ENCODE measurements at places on chromosomes 5 and 9.

DNA sequence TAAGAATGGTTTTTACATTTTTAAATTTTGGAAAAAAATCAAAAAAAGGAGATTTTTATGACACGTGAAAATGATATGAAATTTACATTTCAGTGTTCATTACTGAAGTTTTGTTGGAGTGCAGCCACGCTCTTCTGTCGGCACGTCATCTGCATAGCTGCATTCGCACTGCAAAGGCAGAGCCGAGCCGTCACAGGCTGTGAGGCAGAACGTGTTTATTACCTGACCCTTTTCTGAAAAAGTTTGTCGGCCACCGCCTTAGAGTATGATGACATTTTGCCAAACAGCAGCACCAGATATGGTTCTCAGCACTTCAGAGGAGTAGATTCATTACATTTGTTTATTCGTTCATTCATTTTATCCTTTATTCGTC, 24.1 kb downstream of the HRH2 start:
- no peaks in the 10 kb centered on the region for H3K36me3 ChIP-seq
- no peak overlapping the region for H3K4me3 ChIP-seq
- H3K27ac ChIP-seq: no peak overlapping the region
- peaks cover 5% of the 10 kb centered on the region for H3K4me1 ChIP-seq
- DNase-seq: no peak

- H3K27ac ChIP-seq: no peak overlapping the region
- H3K4me3 ChIP-seq: no peak overlapping the region
- H3K4me1 ChIP-seq: no peaks in the 10 kb centered on the region
- H3K36me3 ChIP-seq: no peaks in the 10 kb centered on the region
These were observed 11.2 kb upstream of the COL5A1 start for GRCh38 chr9:134630393-134630790.

- H3K27ac ChIP-seq: no peak overlapping the region
- H3K4me3 ChIP-seq: peak overlapping the region; percentile 43
- H3K27me3 ChIP-seq: no peaks in the 10 kb centered on the region
These were observed 165.1 kb downstream of the PLK2 start for GRCh38 chr5:58294598-58295305.

DNA sequence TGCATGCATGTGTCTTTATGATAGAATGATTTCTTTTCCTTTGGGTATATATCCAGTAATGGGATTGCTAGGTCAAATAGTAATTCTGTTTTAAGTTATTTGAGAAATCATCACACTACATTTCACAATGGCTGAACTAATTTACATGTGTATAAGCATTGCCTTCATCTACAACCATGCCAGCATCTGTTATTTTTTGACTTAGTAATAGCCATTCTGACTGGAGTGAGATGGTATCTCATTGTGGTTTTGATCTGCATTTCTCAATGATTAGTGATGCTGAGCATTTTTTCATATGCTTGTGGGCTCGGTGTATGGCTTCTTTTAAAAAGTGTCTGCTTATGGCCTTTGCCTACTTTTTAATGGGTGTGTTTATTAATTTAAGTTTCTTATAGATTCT, 102.3 kb upstream of the CCDC112 start:
- no peak overlapping the region for H3K4me3 ChIP-seq
- no peak overlapping the region for H3K27ac ChIP-seq
- H3K36me3 ChIP-seq: no peaks in the 10 kb centered on the region
- peaks cover 3% of the 10 kb centered on the region for H3K4me1 ChIP-seq

DNA sequence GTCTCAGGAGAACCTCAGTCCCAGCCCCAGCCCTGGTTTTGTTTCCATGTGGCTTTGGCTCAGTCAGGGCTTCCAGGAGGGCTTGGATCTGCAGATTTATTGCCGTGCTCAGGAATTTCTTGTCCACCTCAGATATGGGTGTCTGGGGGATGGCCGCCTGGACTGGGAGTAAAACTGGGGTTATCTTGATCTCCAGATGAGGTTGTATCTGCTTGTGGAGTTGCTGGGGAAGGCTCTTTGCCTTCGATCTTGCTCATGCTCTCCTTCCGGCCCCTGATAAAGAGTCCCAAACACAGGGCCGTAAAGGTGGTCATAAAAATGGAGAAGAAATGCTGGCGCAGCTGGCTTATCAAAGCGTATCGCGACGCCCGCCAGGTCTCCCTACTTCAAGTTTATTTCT, 17.8 kb upstream of the PITX1 start:
- H3K4me1 ChIP-seq: no peaks in the 10 kb centered on the region
- H3K36me3 ChIP-seq: no peaks in the 10 kb centered on the region
- H3K4me3 ChIP-seq: no peak overlapping the region
- peaks cover 61% of the 10 kb centered on the region for H3K27me3 ChIP-seq

GRCh38 chr5:112419164-112419985, at the start of gene EPB41L4A:
Gene EPB41L4A (minus strand): TSS chr5:112419277. CDS start chr5:112419039, 238 bp downstream.
- peaks cover 11% of the 10 kb centered on the region for H3K4me1 ChIP-seq
- H3K4me3 ChIP-seq: peak within 1 kb of the TSS; percentile 95
- H3K27ac ChIP-seq: peak within 1 kb of the TSS; percentile 83
- DNase-seq: no peak

DNA sequence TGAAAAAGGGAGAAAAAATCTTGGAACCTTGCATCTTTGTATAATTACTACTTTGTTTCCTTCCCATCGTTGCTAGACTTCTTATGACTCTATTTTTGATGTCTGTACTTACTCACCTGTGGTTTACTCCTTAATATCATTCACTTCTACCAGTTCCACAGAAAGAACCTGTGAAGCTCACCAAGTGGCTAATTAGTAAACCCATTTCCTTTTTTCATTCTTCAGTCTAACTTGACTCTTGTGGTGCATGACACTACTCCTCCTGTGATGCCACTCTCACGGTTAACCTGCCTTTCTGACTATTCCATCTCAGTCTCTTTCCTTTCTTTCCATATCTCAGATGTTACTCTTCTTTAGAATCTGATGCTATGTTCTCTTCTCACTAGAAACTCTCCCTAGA, 14.6 kb downstream of the RECK start:
- H3K36me3 ChIP-seq: no peaks in the 10 kb centered on the region
- no peak for DNase-seq
- H3K27me3 ChIP-seq: no peaks in the 10 kb centered on the region

- no peak for DNase-seq
- H3K4me3 ChIP-seq: no peak overlapping the region
- no peaks in the 10 kb centered on the region for H3K27me3 ChIP-seq
These were observed 294.0 kb upstream of the EFNA5 start for GRCh38 chr5:107964722-107965121.

DNA sequence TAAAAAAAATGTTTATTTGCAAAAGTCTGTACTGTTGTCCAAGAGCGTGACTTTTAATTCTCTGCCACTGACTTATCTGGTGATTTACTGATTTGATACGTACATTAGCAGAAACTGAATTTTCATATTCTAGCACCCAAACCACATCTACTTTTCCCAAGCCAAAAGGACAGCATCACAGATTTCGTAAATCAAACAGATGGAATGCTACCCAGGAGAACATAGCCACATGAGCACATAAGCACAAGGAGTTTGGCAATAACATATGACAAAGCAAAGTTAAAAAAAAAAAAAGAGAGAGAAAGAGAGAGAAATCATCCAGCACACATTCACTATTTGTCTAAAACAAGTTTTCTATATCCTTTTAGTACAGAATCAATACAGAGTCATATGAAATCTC, 83.7 kb downstream of the HINT1 start:
- peaks cover 9% of the 10 kb centered on the region for H3K4me1 ChIP-seq
- no peak for DNase-seq
- no peak overlapping the region for H3K4me3 ChIP-seq
- H3K36me3 ChIP-seq: no peaks in the 10 kb centered on the region

DNA sequence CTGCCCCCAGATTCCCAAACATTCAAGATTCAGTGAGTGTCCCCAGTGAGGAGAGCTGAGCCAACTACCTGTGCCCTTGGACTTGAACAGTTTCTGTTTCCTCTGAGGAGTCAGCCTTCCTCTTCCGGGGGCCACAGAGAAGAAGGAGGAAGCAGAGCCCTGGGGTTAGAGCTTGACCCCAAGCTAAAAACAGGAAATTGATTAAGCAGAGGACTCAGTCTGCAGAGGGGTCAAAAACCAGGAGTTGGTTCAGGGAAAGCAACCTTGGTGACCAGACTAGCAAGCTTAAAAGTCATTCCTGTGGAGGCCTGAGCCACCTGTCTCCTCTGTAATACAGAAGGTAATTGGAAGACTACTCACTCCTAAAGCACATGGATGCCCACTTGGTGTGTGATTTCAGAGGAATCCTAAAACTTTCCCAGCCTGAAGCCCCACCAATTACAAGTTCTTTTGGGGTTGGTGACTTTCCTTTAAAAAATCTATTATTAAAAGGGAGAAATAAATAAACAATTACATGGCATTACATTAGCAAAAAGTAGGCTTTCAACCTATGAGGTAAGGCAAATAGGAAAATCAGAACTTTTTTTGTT, 64.2 kb upstream of the SELENOP start:
- DNase-seq: no peak
- H3K27me3 ChIP-seq: peaks cover 8% of the 10 kb centered on the region
- H3K4me3 ChIP-seq: peak overlapping the region; percentile 9
- peaks cover 9% of the 10 kb centered on the region for H3K4me1 ChIP-seq
- no peaks in the 10 kb centered on the region for H3K36me3 ChIP-seq
- H3K27ac ChIP-seq: peak overlapping the region; percentile 75

DNA sequence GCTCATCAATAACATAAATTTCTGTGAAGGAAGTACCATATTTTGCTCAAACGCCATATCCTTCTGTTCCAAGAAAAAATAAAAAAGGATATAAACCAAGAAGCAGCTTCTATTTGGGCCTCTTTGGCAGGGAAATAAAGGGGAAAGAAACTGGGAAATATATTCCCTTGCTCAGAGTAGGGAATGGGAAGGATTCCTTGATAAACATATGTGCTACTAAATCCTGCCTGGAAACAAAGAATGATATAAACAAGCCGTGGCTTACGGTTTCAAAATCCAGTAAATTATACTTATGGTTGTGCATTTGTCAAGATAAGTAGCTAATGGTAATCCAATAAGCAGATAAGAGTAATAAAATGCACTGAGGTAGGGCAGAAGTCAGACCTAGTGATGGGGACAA, 481.6 kb downstream of the NTRK2 start:
- no peaks in the 10 kb centered on the region for H3K4me1 ChIP-seq
- H3K27me3 ChIP-seq: peaks cover 36% of the 10 kb centered on the region
- DNase-seq: no peak
- no peaks in the 10 kb centered on the region for H3K36me3 ChIP-seq
- no peak overlapping the region for H3K27ac ChIP-seq

DNA sequence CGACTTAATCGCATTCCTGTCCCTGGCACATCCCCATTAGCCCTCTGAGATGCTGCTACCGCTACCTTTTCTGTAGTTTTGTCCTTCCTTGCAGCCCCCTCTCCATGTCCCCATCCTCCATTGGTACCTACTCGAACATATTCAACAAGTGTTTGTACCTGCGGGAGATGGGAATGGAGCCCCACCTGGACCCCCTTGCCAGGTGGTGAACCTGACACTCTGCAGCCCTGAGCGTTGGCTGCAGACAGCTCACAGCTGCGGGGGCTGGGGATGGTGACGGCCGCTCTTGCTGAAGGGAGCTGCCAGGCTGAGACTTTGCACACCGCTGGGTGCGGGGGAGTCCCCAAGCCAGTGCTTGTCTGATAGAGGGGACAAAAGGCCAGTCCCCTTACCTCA, 96.3 kb upstream of the DAP start:
- no peak overlapping the region for H3K4me3 ChIP-seq
- peaks cover 15% of the 10 kb centered on the region for H3K27me3 ChIP-seq
- no peak for DNase-seq
- no peaks in the 10 kb centered on the region for H3K36me3 ChIP-seq
- no peak overlapping the region for H3K27ac ChIP-seq

GRCh38 chr5:180829726-180830125, 27.1 kb upstream of the MGAT1 start:
- peak overlapping the region; percentile 97 for H3K27ac ChIP-seq
- peaks cover 10% of the 10 kb centered on the region for H3K36me3 ChIP-seq
- H3K4me3 ChIP-seq: peak overlapping the region; percentile 99
- H3K27me3 ChIP-seq: no peaks in the 10 kb centered on the region

GRCh38 chr5:337563-338130, 16.1 kb downstream of the AHRR start:
- peaks cover 23% of the 10 kb centered on the region for H3K27me3 ChIP-seq
- H3K36me3 ChIP-seq: peaks cover 5% of the 10 kb centered on the region
- H3K4me1 ChIP-seq: peaks cover 27% of the 10 kb centered on the region

DNA sequence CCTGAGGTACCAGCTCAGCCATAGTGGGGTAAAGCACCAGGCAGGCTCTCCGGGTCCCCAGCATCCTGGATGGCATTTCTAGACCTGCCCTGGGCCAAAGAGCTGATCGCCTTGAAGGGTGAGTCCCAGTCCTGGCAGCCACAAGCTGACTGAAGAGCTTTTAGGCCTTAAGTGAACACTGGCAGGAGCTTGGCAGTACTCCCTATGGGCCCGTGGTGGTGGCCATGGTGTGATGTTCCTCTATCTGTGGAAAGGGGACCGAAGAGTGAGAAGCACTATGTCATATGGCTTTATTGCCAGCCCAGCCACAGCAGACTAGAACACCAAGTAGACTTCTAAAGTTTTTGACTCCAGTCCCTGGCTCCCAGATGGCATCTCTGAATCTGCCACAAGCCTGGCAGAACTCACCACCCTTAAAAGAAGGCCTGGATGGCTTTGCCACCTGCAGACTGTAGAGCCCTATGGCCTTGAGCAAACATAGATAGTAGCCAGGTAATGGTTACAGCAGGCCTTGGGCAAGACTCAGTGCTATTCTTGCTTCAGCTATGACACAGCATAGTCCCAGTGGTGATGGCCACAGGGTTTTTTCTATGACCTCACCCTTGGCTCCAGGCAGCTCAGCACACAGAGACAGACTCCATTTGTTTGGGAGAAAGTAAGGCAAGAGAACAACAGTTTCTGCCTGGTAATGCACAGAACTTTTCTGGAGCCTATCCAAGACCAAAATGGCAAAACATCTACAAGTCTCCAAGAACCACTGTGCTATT, 801.5 kb upstream of the DMAC1 start:
- no peak for DNase-seq
- no peak overlapping the region for H3K4me3 ChIP-seq
- H3K27me3 ChIP-seq: no peaks in the 10 kb centered on the region
- no peaks in the 10 kb centered on the region for H3K4me1 ChIP-seq

DNA sequence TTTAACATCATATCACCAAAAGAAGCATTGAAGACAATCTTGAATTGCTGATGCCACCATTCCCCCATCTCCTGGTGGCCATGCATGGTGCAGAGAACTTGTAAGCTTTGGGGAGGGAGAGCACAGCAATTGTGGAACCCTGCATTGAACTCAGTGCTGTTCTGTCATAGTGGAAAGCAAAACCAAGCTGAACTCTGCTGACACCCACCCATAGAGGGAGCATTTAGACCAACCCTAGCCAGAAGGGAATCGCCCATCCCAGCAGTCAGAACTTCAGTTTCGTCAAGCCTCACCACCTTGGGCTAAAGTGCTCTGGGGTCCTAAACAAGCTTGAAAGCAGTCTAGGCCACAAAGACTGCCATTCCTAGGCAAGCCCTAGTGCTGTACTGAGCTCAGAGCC, 37.4 kb upstream of the RUSC2 start:
- no peak for DNase-seq
- peaks cover 55% of the 10 kb centered on the region for H3K27me3 ChIP-seq
- H3K4me1 ChIP-seq: no peaks in the 10 kb centered on the region
- H3K36me3 ChIP-seq: peaks cover 4% of the 10 kb centered on the region
- no peak overlapping the region for H3K27ac ChIP-seq
- H3K4me3 ChIP-seq: no peak overlapping the region
